Heart right ventricle (tissue), 16 donors: ENCODE measurements at places on chromosomes 16 and 17. TPM values are rescaled to one million over a fixed set of nuclear protein-coding genes. Genes with fewer than 3 reads are reported as not detected.

The AANAT gene
- total RNA-seq: not detected

The RPUSD1 gene
- 7.7 TPM for total RNA-seq

The CLDN7 gene
- total RNA-seq: 0.42 TPM

The ARL5C gene
- total RNA-seq: not detected

- no peaks in the 10 kb centered on the region for H3K36me3 ChIP-seq
- peak overlapping the region; percentile 69 for H3K27ac ChIP-seq
- no peak overlapping the region for H3K4me3 ChIP-seq
- no peaks in the 10 kb centered on the region for H3K27me3 ChIP-seq
These were observed 150.5 kb downstream of the KATNIP start for GRCh38 chr16:27700304-27700995.

GRCh38 chr16:4315186-4316107 lies at the start of gene GLIS2:
Gene GLIS2 (plus strand): TSS chr16:4316067. CDS start chr16:4332281, 16,214 bp downstream.
- peaks cover 59% of the 10 kb centered on the region for H3K4me1 ChIP-seq
- peak within 1 kb of the TSS; percentile 87 for H3K27ac ChIP-seq
- H3K27me3 ChIP-seq: no peaks in the 10 kb centered on the region
- H3K36me3 ChIP-seq: no peaks in the 10 kb centered on the region
- peak within 1 kb of the TSS; percentile 88 for H3K4me3 ChIP-seq
- peak; percentile 71 for DNase-seq

GRCh38 chr16:67460961-67461360 lies 20.0 kb downstream of the ATP6V0D1 start:
- H3K27me3 ChIP-seq: no peaks in the 10 kb centered on the region
- H3K36me3 ChIP-seq: no peaks in the 10 kb centered on the region
- no peak for DNase-seq

DNA sequence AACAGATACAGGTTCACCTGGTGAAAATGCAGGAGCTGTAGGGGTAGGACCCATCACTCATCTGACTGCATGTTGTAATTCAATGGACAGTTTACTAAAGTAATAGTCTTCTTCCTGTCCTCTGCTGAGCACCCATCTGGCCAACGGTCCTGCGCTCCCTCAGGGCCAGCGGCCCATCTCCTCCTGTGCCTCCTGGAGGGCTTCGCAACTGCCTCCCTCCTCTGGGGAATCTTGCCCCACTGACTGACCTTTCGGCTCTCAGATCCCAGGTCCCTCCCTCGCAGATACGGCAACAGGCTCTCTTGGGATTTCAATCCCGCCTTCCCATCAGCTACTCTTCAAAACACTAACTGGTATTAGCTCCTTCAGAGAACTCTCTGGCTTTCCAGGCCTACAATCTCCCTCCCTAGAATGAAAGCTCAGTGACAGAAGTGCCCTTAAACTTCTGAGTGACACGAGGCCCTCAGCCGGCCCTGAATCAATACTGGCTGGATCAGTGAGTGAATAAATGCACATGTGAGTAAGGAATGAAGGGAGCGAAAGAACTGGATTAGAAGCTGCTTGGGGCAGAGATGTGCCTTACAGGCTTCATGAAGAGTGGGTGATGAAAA lies 1.3 kb downstream of the PEMT start:
- no peaks in the 10 kb centered on the region for H3K27me3 ChIP-seq
- H3K27ac ChIP-seq: peak overlapping the region; percentile 89
- H3K4me3 ChIP-seq: peak overlapping the region; percentile 84
- H3K36me3 ChIP-seq: no peaks in the 10 kb centered on the region
- peaks cover 8% of the 10 kb centered on the region for H3K4me1 ChIP-seq
- no peak for DNase-seq

- no peak for DNase-seq
- peaks cover 23% of the 10 kb centered on the region for H3K4me1 ChIP-seq
- no peaks in the 10 kb centered on the region for H3K27me3 ChIP-seq
- H3K36me3 ChIP-seq: no peaks in the 10 kb centered on the region
- H3K27ac ChIP-seq: peak overlapping the region; percentile 14
These were observed 6.2 kb downstream of the GGA2 start for GRCh38 chr16:23504076-23504452.

- no peak overlapping the region for H3K27ac ChIP-seq
- peaks cover 11% of the 10 kb centered on the region for H3K27me3 ChIP-seq
- no peak for DNase-seq
- H3K4me1 ChIP-seq: no peaks in the 10 kb centered on the region
- no peak overlapping the region for H3K4me3 ChIP-seq
These were observed 119.2 kb downstream of the SKAP1 start for GRCh38 chr17:48310748-48311213.

DNA sequence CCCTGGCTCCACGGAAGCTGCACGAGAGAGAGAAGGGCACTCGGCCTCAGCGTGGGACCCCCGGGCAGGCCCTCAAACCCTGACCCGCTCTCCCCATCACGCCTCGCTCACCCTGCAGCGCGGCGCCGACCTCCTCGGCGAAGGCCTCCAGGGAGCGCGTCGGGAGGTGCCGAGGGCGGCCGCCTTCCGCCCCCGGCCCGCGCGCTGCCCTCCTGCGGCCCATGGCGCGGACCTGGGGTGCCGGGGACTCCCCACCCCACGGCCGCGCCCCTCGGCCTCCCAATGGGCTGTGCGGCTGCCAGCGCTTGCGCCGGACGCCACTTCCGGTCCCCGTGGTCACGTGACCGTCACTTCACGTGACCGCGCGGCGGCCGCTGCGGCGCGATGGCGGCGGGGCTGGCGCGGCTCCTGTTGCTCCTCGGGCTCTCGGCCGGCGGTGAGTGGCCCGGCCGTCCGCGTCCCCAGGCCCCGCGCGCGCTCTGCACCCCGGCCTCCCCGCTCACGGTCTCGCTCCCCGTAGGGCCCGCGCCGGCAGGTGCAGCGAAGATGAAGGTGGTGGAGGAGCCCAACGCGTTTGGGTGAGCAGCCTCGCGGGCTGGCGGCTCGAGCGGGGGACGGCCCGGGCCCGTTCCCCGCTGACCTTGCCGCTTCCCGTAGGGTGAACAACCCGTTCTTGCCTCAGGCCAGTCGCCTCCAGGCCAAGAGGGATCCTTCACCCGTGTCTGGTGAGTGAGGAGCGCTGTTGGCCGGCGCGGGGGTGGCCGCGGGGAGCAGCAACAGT lies at the start of the genes GNPTG and TSR3:
TSS of gene GNPTG (plus strand) at position 350 of the 781 bp plus-strand sequence. CDS start at position 385, 35 bp downstream.
TSS of gene TSR3 (minus strand) at position 297 of the 781 bp plus-strand sequence. CDS start at position 223, 74 bp downstream.
- peaks cover 14% of the 10 kb centered on the region for H3K36me3 ChIP-seq
- peaks cover 37% of the 10 kb centered on the region for H3K4me1 ChIP-seq
- peak within 1 kb of the TSS; percentile 99 for H3K4me3 ChIP-seq
- H3K27ac ChIP-seq: peak within 1 kb of the TSS; percentile 82

DNA sequence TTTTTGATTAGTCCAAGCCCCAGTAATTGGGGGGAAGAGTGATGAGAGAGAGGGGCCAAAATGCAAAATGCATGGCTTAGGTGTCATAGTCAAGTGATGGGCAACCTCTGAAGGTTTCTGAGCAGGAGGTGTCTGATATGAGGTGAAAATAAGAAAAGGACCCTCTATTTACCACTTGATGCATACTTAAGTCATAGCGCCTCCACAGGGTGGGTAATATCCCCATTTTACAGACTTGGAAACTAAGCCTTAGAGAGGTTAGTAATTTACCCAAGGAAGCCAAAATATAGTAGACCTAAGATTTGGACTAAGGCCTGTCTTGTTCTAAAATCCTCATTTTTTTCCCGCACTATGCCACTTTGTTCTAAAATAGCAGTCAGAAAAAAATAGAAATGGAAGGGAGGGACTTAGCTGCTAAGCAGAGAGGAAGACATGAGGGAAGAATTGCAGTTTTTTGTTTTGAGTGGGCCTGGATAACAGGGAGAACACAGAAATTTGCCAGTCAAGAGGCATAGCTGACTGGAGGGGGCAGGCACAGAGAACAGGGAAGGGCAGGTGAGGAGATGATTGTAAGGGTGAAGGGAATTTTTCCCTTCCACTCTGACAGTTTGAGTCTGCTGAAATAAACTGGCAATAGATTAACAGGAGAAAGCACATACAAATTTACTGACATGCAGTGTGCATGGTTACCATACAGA lies 2.3 kb upstream of the GRB2 start:
- H3K4me3 ChIP-seq: no peak overlapping the region
- H3K27ac ChIP-seq: no peak overlapping the region
- H3K36me3 ChIP-seq: no peaks in the 10 kb centered on the region
- peaks cover 26% of the 10 kb centered on the region for H3K4me1 ChIP-seq
- no peak for DNase-seq
- H3K27me3 ChIP-seq: no peaks in the 10 kb centered on the region

GRCh38 chr16:79468121-79468552 lies 132.4 kb downstream of the MAF start:
- DNase-seq: no peak
- H3K4me3 ChIP-seq: no peak overlapping the region
- no peak overlapping the region for H3K27ac ChIP-seq
- no peaks in the 10 kb centered on the region for H3K36me3 ChIP-seq

GRCh38 chr17:27424516-27424915 lies 31.7 kb upstream of the KSR1 start:
- DNase-seq: no peak
- no peak overlapping the region for H3K27ac ChIP-seq
- no peaks in the 10 kb centered on the region for H3K27me3 ChIP-seq
- H3K36me3 ChIP-seq: no peaks in the 10 kb centered on the region
- no peak overlapping the region for H3K4me3 ChIP-seq
- no peaks in the 10 kb centered on the region for H3K4me1 ChIP-seq

DNA sequence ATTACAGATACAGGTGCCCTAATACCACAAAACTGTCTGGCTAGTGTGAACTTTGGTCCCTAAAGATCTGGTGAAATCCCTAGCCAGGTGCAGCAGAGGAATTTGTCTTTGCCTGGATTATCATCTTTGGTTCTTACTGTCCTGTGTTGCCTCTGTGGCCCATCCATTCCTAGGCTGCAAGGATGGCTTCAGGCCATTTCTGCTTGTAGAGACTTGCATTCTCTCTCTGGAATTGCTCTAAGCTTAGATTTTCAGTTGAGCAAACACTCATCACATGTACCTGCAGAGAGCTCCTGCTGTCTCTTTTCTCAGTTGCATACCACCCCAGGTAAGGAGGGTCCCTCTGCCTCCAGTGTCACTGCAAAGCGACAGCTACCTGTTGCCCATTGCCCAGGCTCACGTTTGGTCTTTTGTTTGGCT lies 114.9 kb downstream of the PRKCA start:
- no peak overlapping the region for H3K27ac ChIP-seq
- H3K4me3 ChIP-seq: no peak overlapping the region
- no peaks in the 10 kb centered on the region for H3K4me1 ChIP-seq
- H3K36me3 ChIP-seq: no peaks in the 10 kb centered on the region

DNA sequence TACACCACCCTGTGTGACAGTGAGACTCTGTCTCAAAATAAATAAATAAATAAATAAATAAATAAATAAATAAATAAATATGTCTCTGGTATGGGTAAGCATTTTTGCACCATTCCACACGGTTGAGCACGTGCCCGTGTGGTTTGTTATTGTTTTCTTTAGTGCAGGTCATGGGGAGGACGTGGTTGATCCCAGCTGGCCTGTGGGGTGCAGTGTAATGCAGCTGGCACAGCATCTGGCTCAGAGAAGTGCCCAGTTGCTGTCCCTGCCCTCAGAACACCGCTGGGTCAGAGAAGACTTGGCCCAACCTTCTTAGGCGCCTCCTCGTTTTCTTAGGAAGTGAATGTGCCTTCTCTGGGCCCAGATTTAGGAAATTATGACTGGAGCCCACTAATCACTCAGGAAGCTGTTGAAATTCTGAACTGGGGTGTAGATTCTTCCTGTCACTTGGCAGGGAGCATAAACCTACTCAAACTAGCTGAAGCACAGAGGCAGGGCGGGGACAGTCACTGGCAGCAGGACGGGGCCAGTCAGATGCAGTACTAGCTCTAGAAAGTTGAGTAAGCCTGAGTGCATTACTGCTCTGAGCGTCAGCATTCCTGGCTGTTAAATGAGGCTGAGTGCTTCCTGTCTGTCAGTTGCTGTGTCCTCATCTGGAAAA lies 85.9 kb downstream of the SNX29 start:
- H3K4me3 ChIP-seq: no peak overlapping the region
- H3K27me3 ChIP-seq: no peaks in the 10 kb centered on the region
- H3K36me3 ChIP-seq: peaks cover 7% of the 10 kb centered on the region
- H3K27ac ChIP-seq: peak overlapping the region; percentile 9

DNA sequence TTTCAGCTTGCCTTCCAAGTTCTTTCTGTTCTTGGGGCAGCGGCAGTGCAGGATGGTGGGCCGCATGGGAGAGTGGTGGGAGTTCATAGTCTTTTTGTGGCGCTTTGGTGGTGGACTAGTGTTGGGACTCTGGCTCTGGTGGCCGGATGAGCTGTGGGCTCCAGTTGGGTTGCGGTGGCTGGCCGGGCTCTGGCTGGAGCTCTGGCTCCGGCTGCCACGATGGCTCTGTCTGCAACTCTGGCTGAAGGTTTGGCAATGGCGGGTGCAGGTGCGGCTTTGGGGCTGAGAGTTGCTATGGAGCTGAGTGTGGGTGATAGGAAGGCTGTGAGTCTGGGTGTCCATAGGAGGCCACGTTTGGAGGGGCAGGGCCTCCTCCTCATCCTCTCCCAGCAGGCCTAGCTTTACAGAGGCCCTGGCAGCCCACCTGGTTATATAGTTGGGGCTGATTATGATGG lies at the start of gene TNP2:
TSS of gene TNP2 (minus strand) at position 405 of the 455 bp plus-strand sequence. CDS start at position 342, 63 bp downstream.
- no peak within 1 kb of the TSS for H3K4me3 ChIP-seq
- no peaks in the 10 kb centered on the region for H3K27me3 ChIP-seq
- H3K4me1 ChIP-seq: peaks cover 4% of the 10 kb centered on the region
- DNase-seq: no peak
- H3K27ac ChIP-seq: no peak within 1 kb of the TSS

GRCh38 chr16:11212798-11213196 lies 43.2 kb downstream of the SOCS1 start:
- no peaks in the 10 kb centered on the region for H3K36me3 ChIP-seq
- DNase-seq: no peak
- H3K27ac ChIP-seq: no peak overlapping the region
- no peaks in the 10 kb centered on the region for H3K4me1 ChIP-seq

DNA sequence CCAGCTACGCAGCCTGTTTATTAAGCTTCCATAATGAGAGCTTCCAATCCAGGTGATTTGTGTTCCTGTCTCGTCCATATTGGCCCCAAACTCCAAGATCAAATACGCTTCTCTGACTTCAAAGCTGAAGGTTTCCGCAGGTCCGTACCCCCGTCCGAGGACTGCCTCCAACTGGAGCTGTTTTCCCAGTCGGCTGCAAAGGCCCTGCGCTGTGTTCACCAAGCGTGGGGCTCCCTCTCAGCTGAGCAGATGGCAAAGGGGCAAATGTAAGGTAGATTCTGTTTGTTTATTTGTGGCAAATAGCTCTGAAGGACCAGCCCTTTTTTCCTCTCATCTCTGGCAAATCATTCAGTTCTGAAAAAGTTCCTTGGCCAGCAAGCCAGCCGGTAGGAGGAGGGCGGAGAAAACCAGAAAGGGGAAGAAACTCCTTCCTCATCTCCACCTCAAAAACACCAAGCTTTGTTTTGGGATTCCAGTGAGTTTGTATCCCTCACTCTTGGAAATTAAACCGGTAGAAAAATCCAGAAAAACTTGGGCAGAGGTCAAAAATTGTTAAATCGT lies 35.2 kb downstream of the NXN start:
- H3K4me3 ChIP-seq: no peak overlapping the region
- no peak for DNase-seq
- no peaks in the 10 kb centered on the region for H3K27me3 ChIP-seq
- H3K4me1 ChIP-seq: no peaks in the 10 kb centered on the region
- H3K27ac ChIP-seq: no peak overlapping the region
